ENCODE measurements at places on chromosomes 4 and X.
A peak's percentile ranks its signal among the peaks of the same experiment; 100 is the strongest.

DNA sequence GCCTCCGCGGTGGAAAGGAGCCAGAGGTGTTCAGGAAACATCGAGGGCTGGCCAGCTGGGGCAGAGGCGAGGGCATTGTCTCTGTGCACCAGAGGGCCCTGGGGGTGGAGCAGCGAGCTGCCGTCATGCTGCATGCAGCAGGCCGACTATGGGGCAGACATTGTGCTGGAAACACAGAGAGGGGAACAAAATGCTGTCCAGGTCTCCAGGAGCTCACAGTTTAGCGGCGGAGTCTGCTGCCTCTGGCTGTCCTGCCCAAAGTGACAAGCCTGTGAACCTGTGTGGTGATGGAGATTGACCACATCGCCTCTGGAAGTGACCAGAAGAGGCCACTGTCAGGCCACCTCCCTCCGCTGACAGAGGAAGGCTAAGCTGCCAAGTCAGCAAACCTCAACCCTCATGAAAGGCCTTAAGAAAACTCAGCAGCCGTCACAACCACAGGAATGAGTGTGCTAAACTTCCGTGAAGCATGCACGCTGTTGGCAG is 20.1 kb upstream of the SASH3 start:
- peak; percentile 40 for DNase-seq

GRCh38 chrX:30653415-30654131 is at the start of gene GK:
TSS of gene GK (plus strand) at chrX:30653423. CDS start at chrX:30653538, 115 bp downstream.
- no peak for DNase-seq

DNA sequence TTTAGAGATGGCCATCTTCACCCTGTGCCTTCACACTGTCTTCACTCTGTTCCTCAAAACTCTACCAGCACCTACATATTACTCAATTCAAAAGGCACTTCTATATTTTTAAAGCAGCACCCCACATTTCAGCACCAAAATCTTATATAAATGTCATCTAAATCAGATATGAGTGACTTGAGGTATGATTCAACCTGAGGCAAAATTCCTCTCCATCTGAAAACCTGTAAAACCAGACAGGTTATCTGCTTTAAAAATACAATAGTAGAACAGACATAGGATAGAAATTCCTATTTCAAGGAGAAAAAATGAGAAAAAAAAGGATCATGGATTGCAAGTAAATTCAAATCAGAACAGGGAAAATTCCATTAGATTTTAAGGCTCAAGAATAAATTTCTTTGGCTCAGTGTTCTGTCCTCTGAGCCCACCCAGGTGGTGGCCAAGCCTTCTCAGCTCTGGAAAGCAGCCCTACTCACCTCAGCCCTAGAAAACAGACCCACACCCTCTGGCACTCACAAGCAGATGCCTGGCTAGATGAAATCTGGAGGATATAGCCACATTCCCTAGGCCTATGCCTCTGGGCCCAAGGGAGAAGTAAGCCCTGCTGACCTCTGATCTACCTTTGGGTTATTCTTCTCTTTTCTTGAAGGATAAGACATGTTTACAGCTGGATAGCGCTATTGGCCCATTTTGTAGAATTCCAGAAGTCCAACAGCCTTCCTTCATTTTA is 240.4 kb upstream of the ZCCHC13 start:
- no peak for DNase-seq

GRCh38 chr4:95580226-95580625 is 31.5 kb upstream of the UNC5C start:
- no peak for DNase-seq

- DNase-seq, result no peak
Observed at GRCh38 chr4:36198068-36198808, 46.1 kb downstream of the ARAP2 start.

GRCh38 chr4:47000406-47000805 is 7.0 kb upstream of the GABRA4 start:
- no peak for DNase-seq

- no peak for DNase-seq
Observed at GRCh38 chr4:107734120-107734519, 14.1 kb upstream of the PAPSS1 start.

DNA sequence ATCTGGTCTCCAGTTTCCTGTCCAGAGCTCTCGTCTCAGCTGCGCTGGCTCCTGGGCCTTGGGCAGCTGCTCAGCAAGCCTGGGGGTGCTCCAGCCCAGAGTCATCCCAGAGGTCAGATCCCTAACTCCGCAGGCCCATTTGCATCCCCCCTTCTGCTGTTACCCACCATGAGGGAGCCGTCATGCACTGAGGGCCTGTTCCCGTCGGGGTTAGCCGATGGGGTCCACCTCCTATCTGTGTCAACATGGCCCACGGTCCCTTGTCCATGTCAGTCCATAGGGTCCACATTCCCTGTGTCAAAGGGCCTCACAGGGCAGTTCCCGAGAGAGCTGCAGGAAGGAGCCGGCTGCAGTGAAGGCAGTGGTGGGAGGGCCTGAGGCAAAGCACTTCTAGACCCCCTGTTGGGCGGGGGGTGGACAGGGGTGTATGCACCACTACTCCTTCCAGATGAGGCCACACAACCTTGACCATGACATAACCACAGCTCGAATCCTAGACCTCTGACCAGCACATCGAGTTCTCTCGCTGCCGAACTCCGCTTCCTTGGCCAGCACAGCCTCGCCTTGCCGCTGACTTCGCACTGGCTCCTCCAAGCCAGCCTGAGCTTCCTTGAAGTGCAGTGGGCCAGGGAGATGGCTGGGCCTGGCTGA is 24.9 kb downstream of the WDR1 start:
- DNase-seq, result no peak

DNA sequence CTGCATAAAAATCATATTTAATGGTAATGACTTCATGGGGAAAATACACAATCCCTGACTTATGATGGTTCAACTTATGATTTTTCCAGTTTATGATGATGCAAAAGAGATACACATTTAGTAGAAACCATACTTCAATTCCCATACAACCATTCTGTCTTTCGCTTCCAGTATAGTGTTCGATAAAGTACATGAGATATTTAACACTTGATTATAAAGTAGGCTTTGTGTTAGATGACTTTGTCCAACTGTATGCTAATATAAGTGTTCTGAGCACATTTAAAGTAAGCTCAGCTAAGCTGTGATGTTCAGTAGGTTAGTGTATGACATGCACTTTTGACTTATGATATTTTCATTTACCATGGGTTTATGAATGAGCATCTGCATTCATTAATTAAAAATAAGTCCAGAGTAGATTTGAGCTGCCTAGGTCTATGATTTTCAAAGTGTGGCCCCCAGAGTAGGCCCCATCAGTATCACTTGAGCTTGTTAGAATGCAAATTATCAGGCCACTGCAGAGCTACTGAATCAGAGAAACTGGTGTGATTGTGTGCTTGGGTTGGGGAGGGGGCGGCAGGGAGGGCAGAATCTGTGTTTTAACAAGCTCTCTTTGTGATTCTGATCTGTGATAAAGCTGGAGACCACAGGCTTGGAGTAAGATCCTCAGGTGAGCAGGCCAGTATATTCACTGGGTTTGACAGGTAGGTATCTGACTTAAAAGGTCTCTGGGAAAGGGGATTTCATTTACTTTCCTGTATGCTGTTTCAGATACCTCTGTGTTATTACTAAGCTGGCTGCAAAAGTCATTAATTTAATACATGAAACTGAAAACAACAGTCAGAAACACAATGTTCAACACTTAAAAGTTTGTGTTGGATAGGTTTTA is 8.4 kb downstream of the ATP10D start:
- no peak for DNase-seq

DNA sequence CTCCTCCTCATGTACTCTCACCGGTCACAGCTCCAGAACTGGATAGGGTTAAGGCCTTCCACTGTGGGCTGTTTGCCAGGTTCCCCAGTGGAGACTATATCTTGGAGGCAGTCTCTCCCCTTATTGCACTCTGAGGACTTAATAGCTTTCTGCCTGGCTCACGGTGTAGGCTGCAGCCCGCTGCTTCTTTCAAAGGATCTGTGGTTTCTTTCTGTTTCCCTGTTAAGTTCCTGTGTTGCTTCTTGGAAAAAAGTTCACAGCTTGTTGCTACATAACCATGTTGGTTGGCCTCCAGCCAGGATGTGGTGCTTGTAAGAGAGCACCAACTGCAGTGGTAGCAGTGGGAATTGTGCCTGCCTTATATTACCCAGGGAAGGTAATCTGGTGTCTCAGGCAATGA is 24.9 kb upstream of the ZDHHC15 start:
- no peak for DNase-seq

- DNase-seq, result no peak
Observed at GRCh38 chrX:102154900-102155805, 624 bp downstream of the BEX5 start.

- no peak for DNase-seq
Observed at GRCh38 chr4:126479709-126480108, 1153.0 kb upstream of the INTU start.

DNA sequence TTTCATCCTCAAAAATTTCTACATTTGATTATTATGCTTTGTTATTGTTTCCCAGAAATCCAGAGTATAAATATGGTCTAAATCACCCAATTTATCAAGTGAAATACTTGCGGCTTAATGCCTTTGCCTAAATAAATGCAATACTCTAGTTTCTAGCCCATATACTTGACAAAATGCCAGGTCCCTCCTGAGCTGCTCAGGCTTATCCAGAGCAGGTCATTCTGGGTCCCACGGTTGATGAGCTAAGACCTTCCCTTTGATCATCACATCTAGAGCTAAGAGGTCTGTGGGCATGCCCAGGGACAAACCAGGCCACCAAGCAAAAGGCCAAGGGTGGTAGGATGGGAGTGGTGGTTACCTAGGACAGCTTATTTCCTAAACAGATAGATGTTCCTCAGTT is 180.1 kb downstream of the SMIM20 start:
- no peak for DNase-seq

DNA sequence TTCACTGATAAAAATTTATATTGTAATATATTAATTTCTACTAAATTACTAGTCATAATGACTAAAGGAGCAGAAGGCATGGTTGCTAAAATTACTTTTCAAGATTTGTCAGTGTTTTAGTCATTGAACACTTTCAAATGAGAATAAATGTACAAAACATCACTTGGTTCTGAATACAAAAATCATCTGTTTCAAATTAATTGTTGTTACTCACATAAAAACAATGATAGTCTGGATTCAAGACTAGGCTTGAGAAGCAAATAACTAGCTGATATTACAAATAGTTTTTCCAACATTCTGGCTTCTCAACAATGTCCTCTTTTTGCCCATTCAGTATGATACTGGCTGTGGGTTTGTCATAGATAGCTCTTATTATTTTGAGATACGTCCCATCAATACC is 112.5 kb downstream of the ANAPC10 start:
- DNase-seq, result no peak

GRCh38 chrX:2500803-2501558 is at the start of the genes DHRSX and ZBED1:
TSS of gene DHRSX (minus strand) at chrX:2500976. CDS start at chrX:2500925, 51 bp downstream.
TSS of gene ZBED1 (minus strand) at chrX:2500976. CDS start at chrX:2490719, 10,257 bp downstream.
- DNase-seq, result peak; percentile 24

- no peak for DNase-seq
Observed at GRCh38 chrX:146887020-146887419, 72.5 kb upstream of the CXorf51A start.
